ENCODE measurements at places on chromosomes 11 and 22.
A peak's percentile ranks its signal among the peaks of the same experiment; 100 is the strongest.

GRCh38 chr22:31332010-31332409 is 14.1 kb downstream of the PATZ1 start:
- no peak for DNase-seq

DNA sequence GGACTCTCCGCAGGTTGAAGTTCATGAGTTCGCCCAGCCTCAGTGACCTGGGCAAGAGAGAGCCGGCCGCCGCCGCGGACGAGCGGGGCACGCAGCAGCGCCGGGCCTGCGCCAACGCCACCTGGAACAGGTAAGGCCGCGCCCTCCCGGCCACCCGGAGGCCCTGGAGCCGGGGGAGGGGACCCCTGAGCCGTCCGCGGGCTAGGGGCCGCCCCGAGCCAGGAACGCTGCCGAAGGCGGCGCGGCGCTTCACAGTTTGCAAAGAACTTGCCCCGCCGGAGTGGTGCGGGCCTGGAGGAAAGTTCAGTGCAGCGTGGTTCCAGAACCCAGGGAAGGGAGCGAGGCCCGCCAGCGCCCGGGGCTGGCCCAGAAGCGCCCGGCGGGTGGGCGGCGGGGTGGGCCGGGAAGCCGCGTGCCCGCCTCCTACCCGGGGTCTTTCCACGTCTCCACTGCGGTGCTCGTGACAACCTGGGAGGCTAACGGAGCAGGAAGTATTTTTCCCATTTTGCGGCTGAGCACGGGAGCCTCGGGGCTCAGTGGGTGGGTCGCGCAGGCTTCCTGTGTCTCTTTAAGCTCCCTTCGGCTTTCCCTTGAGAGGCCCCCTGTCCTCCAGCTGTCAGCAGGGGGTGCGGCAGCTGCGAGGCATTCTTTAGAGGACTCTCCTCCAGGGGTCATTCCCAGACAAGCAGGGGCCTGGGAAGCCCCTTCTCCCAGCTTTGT is 635 bp downstream of the PRR5 start:
- no peak for DNase-seq

GRCh38 chr11:23480736-23481135 is 620.5 kb upstream of the CCDC179 start:
- DNase-seq, result no peak

DNA sequence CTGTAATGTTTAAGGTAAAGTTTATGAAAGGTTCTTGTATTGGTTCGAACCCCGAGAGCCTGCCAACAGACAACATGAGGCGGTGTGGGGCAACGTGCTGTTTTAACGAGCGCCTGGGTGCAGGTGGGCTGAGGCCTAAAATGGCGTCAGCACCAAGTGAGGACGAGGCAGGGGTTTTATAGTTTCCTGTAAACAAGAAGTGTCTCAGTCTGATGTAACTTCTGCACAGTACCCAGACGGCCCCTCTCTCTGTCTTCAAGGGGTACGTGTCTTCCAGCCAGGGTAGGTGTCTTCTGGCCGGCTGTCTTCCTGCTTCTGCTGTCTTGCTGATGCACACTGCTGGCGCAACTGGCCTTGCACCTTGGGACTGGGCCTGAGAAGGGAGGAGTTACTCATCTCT is 2.7 kb downstream of the PPFIBP2 start:
- DNase-seq, result no peak

DNA sequence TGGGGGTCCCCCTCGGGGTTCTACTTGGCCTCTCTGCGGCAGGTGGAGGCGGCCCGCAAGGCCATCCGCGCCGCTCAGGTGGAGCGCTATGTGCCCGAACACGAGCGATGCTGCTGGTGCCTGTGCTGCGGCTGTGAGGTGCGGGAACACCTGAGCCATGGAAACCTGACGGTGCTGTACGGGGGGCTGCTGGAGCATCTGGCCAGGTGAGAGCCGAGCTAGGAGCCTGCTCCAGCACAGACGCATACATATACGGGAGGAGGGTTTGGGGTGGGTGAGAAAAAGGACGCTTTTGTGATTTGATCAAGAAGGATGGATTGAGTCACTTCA is 415 bp downstream of the CENATAC start:
- DNase-seq, result no peak

DNA sequence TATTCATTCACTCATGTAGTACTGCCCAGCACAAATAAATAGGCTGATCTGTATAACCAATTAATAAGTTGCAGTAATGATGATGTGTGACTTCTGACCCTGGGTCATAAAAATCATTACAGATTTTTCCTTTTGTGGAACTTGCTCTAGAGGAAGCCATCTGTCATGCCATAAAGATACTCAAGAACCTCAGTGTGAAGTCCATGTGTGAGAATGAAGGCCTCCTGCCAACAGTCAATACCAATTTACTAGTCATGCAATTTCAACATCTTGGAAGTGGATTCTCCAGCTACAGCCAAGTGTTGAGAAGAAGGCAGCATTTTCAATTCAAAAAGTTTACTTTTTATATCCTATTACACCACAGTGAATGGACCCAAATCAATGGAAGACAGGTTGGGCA is 435.6 kb upstream of the LRRC4C start:
- no peak for DNase-seq

- no peak for DNase-seq
Measured at GRCh38 chr11:58745705-58746364, 14.1 kb upstream of the GLYAT start.

GRCh38 chr11:28038775-28039174 is 69.2 kb downstream of the KIF18A start:
- DNase-seq, result no peak

GRCh38 chr11:19472679-19473078 is 231.9 kb upstream of the E2F8 start:
- DNase-seq, result no peak

DNA sequence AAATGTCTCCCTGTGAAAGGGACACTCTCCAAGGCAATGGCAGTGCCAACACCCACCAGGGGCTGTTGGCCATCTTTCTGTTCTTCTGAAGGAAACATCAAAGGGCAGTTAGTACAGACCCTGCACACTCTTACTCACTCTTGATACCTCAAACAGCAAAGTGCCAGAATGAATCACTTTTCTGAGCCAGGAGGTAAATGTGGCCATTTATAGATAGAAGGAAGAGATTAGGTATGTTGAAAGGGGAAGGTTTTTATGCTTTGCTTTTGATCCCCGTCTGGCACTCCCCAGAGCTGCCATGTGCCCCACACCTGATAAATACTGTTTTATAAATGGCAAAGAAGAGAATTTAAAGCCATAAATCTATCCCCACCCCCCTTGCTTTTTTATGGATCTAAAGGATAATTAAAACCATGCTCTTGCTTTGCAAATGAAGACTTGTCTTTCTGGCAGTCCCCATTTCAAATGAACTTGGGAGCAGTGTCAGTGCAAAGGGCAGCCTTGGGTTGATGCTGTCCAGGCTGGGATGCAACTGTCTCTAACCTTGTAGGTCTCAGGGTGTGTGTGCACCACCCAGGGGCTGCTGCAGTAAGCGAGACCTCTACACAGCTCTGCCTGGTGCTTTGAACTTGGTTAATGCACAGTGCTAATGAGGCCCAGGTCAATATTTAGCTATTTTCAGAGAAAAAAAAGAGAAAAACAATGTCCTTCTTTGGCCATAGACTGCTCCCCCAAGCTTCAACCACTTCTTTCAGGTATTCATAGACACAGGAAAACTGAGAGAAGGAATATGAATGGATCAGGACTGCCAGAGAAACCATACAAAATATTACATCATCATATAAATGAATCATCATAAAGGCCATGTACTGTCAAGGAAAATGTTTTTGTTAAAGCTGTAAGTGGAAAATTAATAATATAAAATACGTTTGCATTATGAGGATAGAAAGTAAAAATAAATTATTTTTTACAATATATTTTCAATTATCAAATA is 207.5 kb downstream of the ETS1 start:
- no peak for DNase-seq

GRCh38 chr11:66639066-66639813 is 737 bp downstream of the RBM4 start:
- peak; percentile 37 for DNase-seq

DNA sequence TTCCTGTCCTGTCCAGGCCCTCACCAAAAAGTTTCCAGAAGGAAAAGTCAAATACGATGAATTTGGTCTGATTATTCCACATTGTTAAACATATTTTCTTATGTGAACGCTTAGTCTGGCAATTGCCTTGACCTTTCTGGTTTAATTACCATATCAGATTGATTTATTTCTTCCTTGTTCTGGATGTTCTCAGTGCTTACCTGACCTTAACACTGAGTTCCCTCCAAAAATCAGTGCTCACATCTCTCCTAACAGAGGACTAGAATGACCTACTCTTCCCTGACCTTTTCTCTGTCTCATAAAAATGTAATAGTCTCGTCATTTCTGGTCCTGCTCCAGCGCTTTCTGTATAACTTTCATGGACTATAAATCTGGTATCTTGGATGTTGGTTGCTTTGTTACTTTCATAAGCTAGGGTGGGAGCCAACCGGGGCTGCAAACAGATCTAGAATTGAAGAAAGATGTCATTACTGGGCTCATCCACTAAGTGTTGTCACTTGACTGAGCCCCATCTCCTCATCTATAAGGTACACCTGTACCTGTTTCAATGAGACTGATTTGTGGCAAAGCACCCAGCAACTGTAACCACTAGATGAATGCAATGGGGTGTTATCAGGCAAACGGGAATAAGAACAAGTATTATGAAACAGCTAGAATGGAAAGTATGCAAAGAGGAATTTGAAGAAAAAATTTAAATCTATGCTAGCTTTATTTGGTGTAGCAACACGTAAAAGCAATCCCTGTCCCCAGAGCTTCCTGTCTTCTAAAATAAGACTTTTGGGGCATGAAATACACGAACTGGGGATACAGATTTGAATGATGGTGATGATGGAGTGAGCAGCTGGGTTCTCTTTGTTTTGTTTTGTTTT is 2.4 kb downstream of the FADS2 start:
- DNase-seq, result no peak

GRCh38 chr11:674406-674805 is 20.6 kb downstream of the DEAF1 start:
- no peak for DNase-seq

DNA sequence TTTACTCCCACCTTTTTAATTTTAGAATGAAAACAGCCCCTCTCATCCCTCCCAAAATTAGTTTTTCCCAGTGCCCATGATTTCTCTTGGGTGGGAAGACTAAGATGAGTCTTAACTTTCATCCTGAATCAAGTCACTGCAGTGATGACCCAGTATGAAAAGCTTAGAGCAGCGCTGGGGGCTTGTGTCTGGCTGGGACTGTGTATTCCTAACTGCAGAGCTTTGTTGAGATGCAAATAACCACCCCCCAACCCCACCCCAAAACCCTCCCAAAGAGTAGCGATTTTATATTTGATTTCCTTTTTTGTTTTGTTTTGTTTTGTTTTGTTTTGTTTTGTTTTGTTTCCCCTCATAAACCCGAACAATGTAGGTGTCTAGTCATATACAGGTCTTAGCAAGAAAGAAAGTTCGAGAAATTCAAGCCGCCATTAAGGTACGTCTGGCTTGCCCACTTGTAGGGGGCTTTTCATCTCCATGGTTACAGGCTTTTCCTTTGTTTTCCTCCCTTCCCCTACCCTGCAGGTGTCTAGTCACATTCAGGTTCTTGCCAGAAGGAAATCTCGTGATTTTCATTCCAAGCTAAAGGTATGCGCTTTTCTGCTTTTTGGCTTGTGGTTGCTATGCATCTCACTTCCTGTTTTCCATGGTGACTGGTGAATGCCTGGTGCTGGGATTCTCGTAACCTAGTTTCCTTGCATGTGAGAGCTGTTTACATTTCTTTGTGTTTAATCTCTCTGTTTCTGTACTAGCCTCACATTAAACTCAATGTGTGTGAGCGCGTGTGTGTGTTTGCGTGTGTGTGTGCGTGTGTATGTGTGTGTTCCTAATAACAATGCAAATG is 144.6 kb upstream of the RASSF10 start:
- DNase-seq, result no peak

DNA sequence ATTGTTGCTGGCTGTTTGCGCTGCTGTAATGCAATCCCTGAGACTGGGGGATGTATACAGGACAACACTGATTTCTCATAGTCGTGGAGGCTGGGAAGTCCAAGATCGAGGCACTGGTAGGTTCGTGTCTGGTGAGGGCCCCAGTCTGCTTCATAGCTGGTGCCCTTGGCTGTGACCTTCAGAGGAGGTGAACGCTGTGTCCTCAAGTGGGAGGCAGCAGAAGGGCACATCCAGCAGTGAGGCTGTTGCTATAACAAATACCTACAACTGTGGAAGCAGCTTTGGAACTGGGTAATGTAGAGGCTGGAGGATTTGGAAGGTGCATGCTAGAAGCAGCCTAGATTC is 21.3 kb downstream of the KRTAP5-5 start:
- DNase-seq, result no peak

GRCh38 chr11:33957304-33957917 is 65.5 kb upstream of the LMO2 start:
- no peak for DNase-seq

DNA sequence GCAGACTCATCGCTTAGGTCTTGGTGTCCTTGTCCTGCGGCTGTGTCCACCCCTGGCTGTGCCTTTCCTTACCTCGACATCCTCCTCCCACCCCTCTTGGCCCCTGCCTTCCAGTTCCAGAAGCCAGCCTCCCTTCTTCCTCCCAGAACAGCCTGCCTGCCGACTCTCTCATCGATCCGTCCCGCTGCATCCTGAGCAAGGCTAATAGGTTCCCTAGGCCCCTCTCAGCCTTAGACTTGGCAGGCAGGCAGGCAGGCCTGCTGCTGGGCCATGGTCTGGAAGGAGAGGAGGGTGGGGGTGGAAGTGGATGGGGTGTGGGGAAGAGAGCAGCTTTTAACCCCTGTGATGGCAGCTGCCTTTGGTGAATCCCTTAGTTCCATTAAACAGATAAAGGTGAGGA is 196.7 kb upstream of the TBCEL start:
- DNase-seq, result no peak

DNA sequence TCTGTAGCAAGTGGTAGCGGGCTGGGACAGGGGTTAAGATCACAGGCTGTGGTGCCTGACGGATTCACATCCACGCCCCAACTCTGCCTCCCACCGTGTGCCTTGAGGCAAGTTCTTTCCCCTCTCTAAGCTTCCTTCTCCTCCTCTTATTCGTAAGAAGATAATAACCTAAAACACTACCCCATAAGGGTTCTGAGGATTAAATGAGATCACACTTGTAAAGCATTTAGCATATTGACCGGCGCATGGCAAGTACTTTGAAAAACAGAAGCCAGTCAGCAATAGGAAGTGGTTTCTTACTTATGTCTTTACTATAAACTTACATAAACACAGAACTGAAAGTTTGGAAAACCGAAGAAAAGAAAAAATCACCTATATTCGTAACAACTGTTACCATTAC is 15.5 kb upstream of the LMO2 start:
- DNase-seq, result no peak

DNA sequence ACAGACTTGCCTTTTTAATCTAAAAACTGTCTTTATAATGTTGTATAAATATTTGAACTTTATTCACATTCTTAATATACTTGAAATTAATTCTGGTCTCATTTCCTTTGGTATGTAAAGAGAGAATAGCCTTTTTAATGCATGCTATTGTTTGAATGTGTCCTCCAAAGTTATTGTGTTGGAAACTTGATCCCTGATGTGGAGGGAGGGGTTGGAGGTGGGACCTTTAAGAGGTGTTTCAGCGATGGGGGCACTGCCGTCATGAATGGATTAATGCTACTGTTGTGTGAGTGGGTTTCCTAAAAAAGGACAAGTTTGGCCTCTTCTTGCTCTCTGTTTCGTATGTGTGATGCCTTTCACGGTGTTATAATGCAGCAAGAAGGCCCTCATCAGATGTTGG is 131.7 kb downstream of the DDX10 start:
- no peak for DNase-seq

Measured in bone marrow (tissue), 2 donors.